Occipital lobe (tissue), 3 donors: ENCODE measurements at places on chromosomes 5 and 9.

DNA sequence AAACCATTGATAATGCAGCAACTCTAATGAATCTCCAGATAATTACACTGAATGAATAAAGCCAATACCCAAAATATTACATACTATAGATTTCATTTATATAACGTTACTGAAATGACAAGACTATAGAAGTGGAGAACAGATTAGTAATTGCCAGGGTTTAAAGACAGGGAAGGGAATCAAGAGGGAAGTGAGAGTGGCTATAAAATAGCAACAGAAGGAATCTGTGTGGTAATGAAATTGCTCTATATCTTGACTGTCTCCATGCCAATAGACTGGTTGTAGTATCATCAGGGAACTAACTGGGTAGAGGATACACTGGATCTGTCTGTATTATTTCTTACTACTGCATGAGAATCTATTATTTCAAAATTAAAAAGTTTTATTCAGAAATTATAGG is 396.5 kb upstream of the RPS23 start:
- no peak for DNase-seq

- no peak for DNase-seq
Measured at GRCh38 chr5:117318528-117318927, 743.9 kb upstream of the SEMA6A start.

GRCh38 chr5:133738271-133738670 is 125.9 kb upstream of the FSTL4 start:
- DNase-seq, result no peak

DNA sequence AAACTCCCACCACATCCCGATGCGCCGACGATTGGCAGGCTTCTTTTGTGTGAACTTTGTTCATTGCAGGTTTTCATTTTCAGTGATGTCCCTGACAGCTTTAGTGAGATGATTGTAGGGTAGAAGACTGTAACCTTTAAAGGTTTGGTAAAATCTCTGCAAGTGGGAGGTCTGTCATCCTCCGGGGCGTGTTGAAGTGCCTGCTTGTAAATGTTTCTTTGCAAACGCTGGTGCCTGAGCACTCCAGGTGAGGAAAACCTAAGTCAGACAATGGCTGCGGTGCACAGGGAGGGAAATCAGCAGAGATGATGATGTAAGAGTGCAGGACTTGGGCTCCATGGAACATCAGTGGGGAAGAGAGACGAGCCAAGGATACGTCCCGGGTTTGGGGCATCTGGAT is 228.1 kb downstream of the DRD1 start:
- DNase-seq, result no peak

DNA sequence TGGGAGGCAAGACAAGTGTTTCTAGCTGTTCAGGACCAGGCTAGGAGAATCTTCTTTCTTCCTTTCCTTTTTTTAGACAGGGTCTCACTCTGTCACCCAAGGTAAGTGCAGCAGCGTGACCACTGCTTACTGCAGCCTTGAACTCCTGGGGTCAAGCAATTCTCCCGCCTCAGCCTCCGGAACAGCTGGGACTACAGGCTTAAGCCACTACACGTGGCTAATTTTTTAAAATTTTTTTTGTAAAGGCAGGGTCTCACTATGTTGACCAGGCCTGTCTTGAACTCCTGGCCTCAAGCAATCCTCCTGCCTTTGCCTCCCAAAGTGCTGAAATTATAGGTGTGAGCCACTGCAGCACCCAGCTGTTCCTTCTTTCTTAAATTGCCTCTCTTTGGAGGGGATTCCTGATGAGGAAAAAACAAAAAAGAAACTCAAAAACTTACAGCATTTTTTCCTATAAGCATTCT is 53.1 kb downstream of the LHFPL2 start:
- no peak for DNase-seq

DNA sequence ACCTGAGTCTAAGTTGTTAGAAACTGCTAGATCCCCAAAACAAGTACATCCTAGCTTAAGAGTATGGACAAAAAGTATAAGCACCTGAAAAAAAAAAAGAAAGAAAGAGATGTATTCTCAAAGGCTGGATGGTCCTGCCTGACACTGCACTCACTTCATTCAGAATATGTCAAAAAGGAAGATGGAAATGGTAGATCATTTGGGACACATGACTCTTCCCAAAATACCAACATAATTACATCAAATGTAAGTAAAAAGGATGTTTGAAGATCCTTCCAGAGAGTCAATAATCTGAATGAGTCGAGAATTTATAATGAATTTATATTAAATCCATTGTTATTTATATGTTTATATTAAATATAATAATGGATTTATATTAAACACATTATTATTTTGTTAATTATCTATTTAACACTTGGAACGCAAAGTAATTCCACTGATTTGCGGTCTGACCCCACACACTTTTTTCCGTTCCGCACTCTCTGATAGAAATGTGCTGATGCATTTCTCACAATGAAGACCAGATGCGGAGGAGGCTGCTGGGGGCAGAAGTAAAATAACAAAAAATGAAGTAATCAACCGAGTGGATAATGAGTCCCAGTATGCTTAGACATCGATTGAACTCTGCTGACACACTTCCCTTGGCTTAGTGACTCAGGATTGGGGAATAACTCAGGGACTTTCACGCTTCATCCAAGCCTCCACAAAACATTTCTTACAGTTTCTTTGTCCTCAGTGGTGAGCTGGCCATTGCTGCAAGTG is 201.2 kb downstream of the ADAMTS12 start:
- DNase-seq, result no peak

DNA sequence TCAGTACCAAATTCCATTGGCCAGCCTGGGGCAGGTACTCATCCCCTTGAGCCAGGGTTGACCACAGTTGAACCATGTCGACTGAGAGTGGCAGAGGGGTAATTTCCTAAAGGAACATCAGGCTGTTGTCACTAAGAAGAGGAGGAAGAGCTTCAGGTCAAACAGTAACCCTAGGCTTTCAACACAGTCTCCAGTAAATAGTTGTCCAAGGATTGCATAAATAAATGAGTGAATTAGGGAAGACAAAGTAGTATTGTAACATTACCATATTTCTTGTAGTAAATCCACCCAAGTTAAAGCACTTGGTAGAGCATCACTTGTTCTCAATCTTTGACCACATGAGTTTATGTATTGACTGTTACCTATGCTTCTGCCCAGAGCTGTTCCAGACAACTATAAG is 7.4 kb downstream of the PSAT1 start:
- DNase-seq, result no peak

GRCh38 chr5:74063821-74064220 is 437.8 kb downstream of the ARHGEF28 start:
- DNase-seq, result no peak

GRCh38 chr9:99352826-99353225 is 130.7 kb downstream of the SEC61B start:
- no peak for DNase-seq

DNA sequence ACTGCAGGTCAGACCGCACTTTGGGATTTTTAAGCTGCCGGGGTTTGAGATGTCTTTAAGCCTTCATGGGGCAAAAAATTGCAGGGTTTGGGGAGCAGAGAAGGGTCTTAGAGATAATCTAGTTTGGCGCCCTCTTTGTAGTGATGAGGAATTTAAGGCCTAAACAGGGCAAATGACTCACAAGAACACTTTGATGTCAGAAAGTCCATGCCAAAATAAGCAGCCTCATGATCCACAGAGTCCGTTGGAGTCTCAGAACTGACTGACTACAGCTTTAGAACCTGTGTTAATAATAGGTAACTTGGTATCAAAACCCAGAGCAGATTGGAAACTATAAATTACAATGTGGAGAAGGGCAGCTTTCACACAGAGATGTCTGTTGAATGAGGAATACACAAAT is 35.9 kb upstream of the PTGS1 start:
- no peak for DNase-seq

DNA sequence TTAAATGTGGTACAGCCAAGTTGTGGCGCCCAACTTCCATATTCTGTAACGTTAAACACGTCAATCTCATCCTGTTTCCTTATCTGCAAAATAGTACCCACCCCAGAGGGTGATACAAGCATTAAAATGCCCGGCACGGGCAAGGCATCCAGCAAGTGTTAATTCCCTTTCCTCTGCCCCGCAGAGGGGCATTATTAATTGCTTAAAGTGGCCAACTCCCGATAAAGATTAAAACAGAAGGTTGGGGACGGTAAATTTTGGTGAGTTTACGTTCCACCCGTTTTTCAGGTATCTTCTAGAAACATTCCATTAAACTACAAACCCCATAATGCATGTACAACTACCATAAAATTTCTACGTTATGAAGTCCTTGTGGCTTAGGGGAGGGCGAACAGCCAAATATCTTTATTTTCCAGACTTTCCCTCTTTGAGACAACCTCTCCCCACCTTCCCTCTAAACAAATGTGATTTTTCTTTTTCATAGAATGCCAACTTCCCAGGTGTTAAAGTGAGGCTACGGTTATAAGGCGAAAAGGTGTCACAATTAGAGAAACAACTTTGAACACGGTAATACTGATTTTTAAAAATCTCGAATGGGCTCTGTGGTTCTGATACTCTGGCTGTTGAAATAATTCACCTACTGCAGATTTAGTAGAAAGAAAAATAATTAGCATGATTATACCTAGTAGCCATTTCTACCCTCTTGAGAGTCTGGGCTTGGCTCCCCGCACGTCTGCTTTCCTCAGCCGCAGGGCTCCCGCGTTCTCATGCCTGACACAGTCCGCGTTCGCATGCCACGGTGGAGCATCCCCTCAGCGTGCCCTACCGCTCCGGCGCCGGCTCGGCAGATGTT is 1.2 kb upstream of the GPBP1 start:
- no peak for DNase-seq

- no peak for DNase-seq
Measured at GRCh38 chr9:2704504-2704903, 12.8 kb upstream of the KCNV2 start.

DNA sequence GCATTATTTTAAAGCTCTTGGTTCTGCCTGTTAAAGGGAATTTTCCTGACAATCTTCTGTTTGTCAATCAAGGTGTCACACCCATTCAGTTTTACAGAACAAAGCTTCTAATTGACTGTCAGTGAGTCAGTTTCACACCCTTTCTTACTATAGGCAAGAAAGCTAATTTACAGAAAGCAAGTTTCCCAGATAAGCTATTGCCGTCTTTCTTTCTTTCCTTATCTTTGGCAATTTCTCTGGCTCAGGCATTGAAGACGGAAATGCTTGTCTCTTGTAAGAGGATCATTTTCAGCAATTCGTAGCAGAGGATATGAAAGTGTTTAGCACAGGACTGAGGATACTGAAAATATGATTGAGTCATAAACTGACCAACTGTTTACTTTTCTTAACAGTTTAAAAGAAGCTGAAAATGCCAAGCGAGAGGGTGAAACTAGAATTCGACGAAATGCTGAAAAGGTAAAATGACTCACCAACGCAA is 27.0 kb downstream of the SPINK5 start:
- DNase-seq, result no peak

GRCh38 chr5:1298723-1299510 is 4.0 kb upstream of the TERT start:
- no peak for DNase-seq

DNA sequence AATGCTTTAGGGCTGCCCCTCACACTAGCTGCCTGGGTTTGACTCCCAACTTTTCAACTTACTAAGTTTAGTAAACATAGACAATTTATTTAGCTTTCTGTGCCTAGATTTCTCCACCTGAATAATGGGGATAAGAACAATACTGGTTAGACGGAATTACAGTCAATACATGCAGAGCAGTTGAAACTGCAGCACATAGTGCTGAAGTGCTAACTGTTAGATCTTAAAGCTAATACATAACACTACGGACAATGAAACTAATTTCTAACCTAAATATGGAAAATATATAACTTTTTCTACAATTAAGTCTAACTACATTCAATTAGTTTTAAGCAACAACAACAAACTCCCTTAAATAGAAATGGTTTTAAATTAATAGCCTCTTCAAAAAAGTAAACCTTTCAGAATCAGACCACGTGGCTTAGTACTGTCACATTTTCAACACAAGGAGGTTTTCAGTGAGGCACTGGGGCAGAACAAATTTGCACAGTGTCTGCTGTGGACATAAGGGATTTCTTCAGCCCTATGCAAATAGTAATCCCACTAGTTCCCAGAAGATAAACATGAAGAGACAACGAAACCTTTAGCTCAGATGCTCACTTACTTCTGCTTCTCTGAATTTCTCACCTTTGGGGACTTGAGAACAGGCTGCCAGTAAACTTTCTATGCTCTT is 293.4 kb downstream of the EDIL3 start:
- no peak for DNase-seq

DNA sequence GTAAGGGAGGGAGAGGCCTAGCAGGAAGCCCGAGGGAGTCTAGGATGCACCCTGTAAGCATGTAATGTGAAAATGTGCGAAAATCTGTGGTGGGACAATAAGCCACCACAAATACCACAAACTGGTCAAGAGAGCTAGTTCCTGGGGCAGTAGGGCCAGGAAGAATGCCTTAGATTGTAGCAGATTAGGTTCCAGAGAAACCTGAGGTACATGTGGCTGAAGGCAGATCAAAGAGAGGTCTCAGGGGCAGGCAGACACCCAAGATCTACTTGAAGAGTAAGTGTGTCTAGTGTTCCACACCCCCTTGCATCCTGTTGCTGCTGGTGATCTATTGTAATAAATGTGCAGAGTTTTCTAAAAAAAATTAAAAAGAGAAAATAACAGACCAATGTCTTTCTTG is 1677.3 kb upstream of the CDH6 start:
- DNase-seq, result no peak

- no peak for DNase-seq
Measured at GRCh38 chr5:5588887-5589826, 166.7 kb downstream of the ICE1 start.

DNA sequence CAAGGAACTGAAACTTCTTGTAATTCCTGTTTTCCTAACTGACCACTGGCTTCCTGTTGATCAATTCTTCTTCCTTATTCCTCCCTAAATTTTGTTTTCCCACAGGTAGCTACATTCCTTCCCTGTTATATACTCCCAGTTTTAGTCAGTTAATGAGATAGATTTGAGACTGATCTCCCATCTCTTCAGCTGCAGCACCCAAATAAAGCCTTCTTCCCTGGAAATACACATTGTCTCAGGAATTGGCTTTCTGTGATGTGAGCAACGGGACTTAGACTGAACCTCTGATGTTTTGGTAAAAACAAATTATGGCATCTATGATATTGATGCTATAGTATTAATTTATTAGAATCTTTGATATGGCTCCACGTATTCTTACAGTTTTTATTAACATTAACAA is 617.3 kb upstream of the ST8SIA4 start:
- DNase-seq, result no peak

GRCh38 chr9:35859310-35859989 is 10.8 kb downstream of the OR13J1 start:
- peak; percentile 48 for DNase-seq

DNA sequence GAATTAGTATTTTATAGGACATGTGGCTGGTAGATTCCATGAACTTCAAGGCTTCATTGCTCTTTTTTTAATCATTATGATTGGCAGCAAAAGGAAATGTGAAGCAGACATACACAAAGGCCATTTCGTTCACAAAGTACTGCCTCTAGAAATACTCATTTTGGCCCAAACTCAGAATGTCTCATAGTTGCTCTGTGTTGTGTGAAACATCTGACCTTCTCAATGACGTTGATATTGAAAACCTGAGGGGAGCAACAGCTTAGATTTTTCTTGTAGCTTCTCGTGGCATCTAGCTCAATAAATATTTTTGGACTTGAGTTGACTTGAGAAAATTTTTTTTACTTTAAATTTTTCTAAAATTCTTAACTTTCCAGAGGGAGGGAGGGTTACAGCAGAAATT is 12.4 kb downstream of the KCNV2 start:
- DNase-seq, result no peak

GRCh38 chr5:73375949-73376348 is 72.6 kb downstream of the FOXD1 start:
- no peak for DNase-seq
